ENCODE measurements at places on chromosomes 1 and 21.

DNA sequence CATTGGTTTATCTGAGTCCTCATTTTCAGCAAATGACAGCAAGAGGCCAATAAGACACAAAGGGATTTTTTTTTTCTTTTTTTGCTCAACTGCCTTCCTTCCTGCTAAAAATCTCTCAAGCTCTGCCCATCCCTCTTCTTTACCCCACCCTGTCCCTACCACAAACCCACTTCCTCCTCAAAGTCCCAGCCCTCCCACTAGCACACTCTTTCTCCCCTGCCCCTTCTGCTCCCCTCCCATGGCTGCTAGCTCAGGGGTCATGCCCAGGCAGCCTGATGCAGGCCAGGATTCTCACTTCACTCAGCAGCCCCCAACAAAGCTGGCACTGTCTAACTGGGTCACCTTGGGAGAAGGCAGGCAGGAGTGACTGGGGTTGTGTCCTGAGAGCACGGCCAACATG is 28.8 kb upstream of the PPP2R5A start:
- no peak for DNase-seq

- DNase-seq = peak; percentile 59
Observed at GRCh38 chr1:55321942-55322341, 106.8 kb upstream of the USP24 start.

DNA sequence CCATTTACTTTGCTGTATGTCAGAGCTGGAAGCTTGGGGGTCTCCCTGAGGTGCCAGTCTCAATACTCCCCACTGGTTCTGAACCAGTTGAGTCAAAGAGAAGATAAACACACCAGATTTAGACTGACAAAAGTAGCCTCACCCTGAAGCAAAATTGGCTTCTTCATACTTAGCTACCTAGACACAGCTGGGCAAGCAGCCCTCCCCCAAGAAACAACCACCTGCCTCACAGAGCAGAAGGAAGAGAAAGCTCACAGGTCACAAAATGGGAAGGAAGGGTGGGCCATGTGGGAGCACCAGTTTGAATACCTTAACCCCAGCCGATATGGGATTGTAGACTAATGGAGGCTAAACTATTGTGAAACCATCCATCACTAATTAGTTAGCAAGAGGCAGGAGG is 24.6 kb upstream of the MYSM1 start:
- no peak for DNase-seq

GRCh38 chr1:221760911-221761310 is 19.0 kb upstream of the DUSP10 start:
- no peak for DNase-seq

Data from ELR (cell line).